ENCODE measurements at places on chromosomes 6 and 20. TPM values are rescaled to one million over a fixed set of nuclear protein-coding genes. Genes with fewer than 3 reads are reported as not detected.

GRCh38 chr6:44797746-44798145, 410.2 kb downstream of the CDC5L start:
- no peak for DNase-seq
- no peak overlapping the region for H3K27ac ChIP-seq
- H3K4me1 ChIP-seq: no peaks in the 10 kb centered on the region

DNA sequence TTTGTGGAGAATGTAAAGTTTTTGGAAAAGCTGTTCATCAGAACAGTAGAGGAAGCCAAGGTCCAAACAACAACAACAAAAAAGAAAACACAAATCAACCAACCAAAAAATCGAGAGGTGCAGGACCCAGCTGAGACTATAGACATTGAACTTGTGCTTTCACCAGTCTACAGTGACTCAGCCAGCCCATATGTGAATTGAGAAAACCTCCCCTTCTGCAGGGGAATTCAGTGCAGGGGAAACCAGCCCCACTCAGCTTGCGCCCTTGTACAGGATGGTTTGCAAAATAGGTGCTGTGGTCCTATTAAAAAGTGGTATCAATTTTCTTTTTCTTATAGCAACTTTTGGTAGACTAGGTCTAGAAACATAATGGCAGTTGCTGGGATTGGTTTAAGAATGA, 21.3 kb downstream of the MLIP start:
- no peaks in the 10 kb centered on the region for H3K27me3 ChIP-seq
- no peak for DNase-seq
- H3K4me3 ChIP-seq: no peak overlapping the region
- H3K27ac ChIP-seq: no peak overlapping the region
- no peaks in the 10 kb centered on the region for H3K36me3 ChIP-seq

Gene CAP2
- 27.6 TPM for total RNA-seq

Gene LGSN
- not detected for total RNA-seq

DNA sequence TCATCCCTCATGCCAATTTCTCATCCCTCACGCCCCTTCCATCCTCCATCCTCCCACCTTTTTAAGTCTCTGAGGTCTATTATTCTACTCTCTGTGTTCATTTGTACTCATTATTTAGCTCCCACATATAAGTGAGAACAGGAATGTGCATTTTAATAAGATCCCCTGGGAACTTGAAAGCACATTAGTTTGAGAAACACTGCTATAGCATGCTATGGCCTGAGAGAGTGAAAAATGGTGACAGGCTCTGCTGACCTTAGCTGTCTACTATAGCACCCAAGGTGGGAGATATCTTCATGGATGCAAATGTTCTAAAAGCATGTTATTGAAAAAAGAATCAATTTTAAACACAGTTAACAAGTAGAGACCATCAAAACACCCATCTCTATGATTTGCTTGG, 712.0 kb downstream of the TFAP2A start:
- no peaks in the 10 kb centered on the region for H3K27me3 ChIP-seq
- no peaks in the 10 kb centered on the region for H3K36me3 ChIP-seq
- no peak for DNase-seq
- no peak overlapping the region for H3K27ac ChIP-seq

- H3K27ac ChIP-seq: no peak overlapping the region
- no peaks in the 10 kb centered on the region for H3K4me1 ChIP-seq
- no peak overlapping the region for H3K4me3 ChIP-seq
- peak; percentile 46 for DNase-seq
Measured at GRCh38 chr6:158853072-158853879, 34.1 kb upstream of the EZR start.

DNA sequence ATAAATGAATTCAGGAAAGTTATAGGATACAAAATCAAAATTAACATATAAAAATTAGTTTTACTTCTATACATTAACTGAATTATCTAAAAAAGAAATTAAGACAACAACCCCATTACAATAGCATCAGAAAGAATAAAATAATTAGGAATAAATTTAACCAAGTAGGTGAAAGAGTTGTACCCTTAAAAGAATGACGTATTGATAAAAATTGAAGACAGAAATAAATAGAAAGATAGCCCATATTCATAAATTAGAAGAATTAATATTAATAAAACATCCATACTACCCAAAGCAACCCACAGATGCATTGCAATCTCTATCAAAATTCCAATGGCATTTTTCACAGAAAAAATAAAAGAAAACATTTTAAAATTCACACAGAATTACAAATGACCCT, 242.8 kb downstream of the MMUT start:
- H3K27me3 ChIP-seq: no peaks in the 10 kb centered on the region
- no peaks in the 10 kb centered on the region for H3K4me1 ChIP-seq
- H3K36me3 ChIP-seq: no peaks in the 10 kb centered on the region
- no peak overlapping the region for H3K4me3 ChIP-seq
- no peak overlapping the region for H3K27ac ChIP-seq

Gene KCNK17
- 0.79 TPM for total RNA-seq

GRCh38 chr6:29230666-29231065, 60.0 kb downstream of the OR2J2 start:
- H3K4me3 ChIP-seq: no peak overlapping the region
- H3K27me3 ChIP-seq: no peaks in the 10 kb centered on the region

GRCh38 chr6:35072051-35072697, 69.0 kb downstream of the TCP11 start:
- H3K4me1 ChIP-seq: no peaks in the 10 kb centered on the region
- H3K27ac ChIP-seq: no peak overlapping the region
- H3K36me3 ChIP-seq: no peaks in the 10 kb centered on the region
- no peak for DNase-seq
- H3K27me3 ChIP-seq: no peaks in the 10 kb centered on the region

Gene WFDC5
- not detected for total RNA-seq

DNA sequence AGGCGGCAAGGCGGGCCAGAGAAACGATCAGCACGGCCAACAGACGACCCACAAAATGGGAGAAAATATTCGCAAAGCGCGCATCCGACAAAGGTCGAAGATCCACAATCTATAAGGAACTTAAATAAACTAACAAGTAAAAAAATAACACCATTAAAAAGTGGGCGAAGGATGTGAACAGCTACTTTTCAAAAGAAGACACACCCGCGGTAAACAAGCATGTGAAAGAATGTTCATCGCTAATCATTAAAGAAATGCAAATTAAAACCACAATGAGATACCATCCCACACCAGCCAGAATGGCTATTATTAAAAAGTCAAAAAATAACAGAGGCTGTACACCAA, 117.8 kb upstream of the SIRPA start:
- H3K27ac ChIP-seq: peak overlapping the region; percentile 60
- no peak for DNase-seq
- no peaks in the 10 kb centered on the region for H3K27me3 ChIP-seq
- H3K4me3 ChIP-seq: no peak overlapping the region

Gene MUC21
- not detected for total RNA-seq

Gene PAK5
- not detected for total RNA-seq

Gene TMEM170B
- 2.0 TPM for total RNA-seq

DNA sequence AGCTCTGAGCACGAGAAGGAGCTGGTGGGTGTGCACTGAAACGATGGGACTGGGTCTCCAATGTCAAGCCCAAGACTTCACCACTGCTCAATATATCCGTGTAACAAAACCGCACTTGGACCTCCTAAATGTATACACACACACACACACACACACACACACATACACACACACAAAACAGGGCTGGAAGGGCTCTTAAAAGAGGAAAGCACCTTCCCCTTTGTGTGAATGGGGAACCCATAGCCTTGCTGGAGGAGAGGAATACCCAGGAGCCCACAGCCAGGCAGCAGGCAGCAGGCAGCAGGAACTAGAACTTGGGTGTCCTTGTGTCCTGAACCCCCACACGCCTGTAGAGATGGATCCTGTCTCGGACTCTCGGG, 29.8 kb downstream of the TGM2 start:
- H3K27ac ChIP-seq: peak overlapping the region; percentile 57
- H3K4me1 ChIP-seq: peaks cover 6% of the 10 kb centered on the region
- H3K4me3 ChIP-seq: no peak overlapping the region
- no peaks in the 10 kb centered on the region for H3K27me3 ChIP-seq
- no peak for DNase-seq

Gene RPS6KA2
- 34.0 TPM for total RNA-seq

Gene COL20A1
- 1.2 TPM for total RNA-seq

DNA sequence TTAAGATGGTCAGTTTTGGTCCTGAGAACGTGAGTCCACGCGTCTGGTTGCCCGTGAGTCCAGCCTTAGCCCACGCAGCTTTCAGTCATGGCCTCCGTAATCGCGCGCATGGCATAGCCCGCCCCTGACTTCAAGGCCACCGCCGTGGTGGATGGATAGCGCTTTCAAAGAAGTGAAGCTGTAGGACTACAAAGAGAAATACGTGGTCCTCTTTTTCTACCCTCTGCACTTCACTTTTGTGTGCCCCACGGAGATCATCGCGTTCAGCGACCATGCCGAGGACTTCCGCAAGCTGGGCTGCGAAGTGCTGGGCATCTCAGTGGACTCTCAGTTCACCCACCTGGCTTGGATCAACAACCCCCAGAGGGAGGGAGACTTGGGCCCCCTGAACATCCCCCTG, 142.0 kb upstream of the MCHR2 start:
- no peaks in the 10 kb centered on the region for H3K36me3 ChIP-seq
- no peaks in the 10 kb centered on the region for H3K27me3 ChIP-seq
- H3K4me1 ChIP-seq: no peaks in the 10 kb centered on the region
- no peak overlapping the region for H3K27ac ChIP-seq

- no peak overlapping the region for H3K4me3 ChIP-seq
- no peaks in the 10 kb centered on the region for H3K27me3 ChIP-seq
- no peaks in the 10 kb centered on the region for H3K4me1 ChIP-seq
Measured at GRCh38 chr6:168916576-168917211, 337.0 kb downstream of the THBS2 start.

DNA sequence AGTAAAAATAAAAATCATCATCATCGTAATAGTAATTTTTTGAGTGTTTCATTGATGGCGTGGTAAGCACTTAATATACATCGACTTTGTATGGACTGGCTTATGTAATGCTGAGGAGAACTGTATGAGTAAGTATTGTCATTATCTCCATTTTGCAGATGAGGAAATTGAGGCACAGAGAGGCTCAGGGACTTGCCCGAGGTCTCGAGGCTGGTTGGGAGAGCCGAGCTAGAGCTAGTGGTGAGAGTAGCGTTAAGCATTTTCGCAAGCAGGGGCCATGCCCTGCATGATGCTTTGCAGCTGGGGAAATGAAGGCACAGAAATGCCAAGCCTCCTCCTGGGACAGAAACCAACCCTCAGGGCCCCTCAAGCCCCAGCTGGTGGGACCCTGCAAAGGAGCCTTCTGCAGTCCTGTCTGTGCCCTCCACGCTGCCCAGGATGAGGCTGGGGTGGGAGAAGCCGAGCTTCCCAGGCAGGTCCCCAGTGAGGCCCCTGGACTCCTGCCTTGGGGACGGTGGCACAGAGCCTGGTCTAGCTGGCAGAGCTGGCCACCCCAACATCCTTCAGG, 31.1 kb upstream of the STX16 start:
- H3K4me3 ChIP-seq: no peak overlapping the region
- H3K36me3 ChIP-seq: no peaks in the 10 kb centered on the region
- H3K27me3 ChIP-seq: no peaks in the 10 kb centered on the region
- H3K4me1 ChIP-seq: no peaks in the 10 kb centered on the region
- no peak for DNase-seq

GRCh38 chr6:116369540-116369939, 1.2 kb upstream of the DSE start:
- H3K36me3 ChIP-seq: no peaks in the 10 kb centered on the region
- H3K27ac ChIP-seq: peak overlapping the region; percentile 97
- peak overlapping the region; percentile 61 for H3K4me3 ChIP-seq
- no peak for DNase-seq
- H3K4me1 ChIP-seq: no peaks in the 10 kb centered on the region

- H3K4me3 ChIP-seq: no peak overlapping the region
- no peaks in the 10 kb centered on the region for H3K36me3 ChIP-seq
- DNase-seq: no peak
- H3K4me1 ChIP-seq: no peaks in the 10 kb centered on the region
- no peak overlapping the region for H3K27ac ChIP-seq
Measured at GRCh38 chr6:108395297-108395696, 100.4 kb downstream of the AFG1L start.

Gene BTBD9
- 50.3 TPM for total RNA-seq

Gene DOK5
- not detected for total RNA-seq

Gene EYA2
- total RNA-seq: 3.8 TPM

DNA sequence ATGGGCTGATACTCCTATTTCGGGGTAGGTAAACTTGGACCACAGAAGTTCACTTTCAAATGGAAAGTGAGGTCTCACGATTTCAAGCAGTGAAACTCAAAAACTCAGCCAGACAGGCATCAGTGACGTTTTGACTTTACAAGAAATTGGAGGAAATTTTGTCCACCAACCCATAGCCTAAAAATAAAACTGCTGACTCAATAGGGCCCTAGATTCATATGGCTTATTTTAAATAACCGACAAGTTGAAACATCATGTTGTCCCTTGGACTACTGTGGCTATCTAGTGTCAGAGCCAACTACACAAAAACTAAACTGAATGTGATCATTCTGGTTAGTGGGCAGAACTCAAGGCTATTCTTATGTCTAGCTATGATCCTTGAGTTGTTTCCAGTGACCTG, 486.3 kb downstream of the GRIK2 start:
- no peak overlapping the region for H3K4me3 ChIP-seq
- H3K27me3 ChIP-seq: no peaks in the 10 kb centered on the region
- no peak for DNase-seq

Gene CNKSR3
- total RNA-seq: 29.6 TPM

- no peak for DNase-seq
- no peak overlapping the region for H3K27ac ChIP-seq
- H3K27me3 ChIP-seq: no peaks in the 10 kb centered on the region
- no peak overlapping the region for H3K4me3 ChIP-seq
Measured at GRCh38 chr6:11460001-11460668, 77.4 kb upstream of the TMEM170B start.

Gene KIF6
- 0.26 TPM for total RNA-seq

- no peak overlapping the region for H3K4me3 ChIP-seq
- H3K27me3 ChIP-seq: no peaks in the 10 kb centered on the region
- no peak for DNase-seq
- H3K4me1 ChIP-seq: no peaks in the 10 kb centered on the region
- no peak overlapping the region for H3K27ac ChIP-seq
- no peaks in the 10 kb centered on the region for H3K36me3 ChIP-seq
Measured at GRCh38 chr20:692044-692443, 16.4 kb upstream of the SCRT2 start.

DNA sequence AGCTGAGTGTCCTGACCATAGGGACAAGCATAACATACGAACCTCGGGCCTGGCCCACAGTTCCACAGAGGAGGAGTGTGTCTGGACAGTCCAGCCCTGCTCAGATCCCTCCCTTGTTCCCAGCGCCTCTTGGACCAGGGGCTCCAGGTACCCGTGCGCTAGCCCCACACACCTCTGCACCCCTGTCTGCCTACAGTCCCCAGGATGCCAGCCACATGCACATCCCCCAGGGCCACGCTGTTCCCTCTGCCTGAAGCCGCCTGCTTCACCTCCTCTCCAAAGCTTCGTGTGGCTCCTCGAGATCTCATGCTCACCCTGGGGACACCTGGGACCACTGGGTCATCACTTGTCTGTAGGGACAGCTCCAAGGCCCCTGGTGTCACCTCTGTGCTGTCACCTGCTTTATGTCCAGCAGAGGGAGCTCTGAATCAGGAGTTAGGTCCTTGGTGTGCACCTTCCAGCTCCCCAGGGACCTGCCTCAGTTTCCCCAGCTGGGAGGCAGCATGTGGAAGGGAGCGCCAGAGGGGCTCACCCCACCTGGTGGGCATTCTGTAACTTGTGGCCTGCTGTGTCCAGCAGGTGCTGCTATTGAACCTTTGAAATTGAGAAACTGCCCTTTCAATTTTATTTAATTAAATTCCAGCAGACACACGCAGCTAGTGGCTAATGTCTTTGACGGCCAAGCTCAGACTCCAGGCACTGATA, 7.3 kb upstream of the YTHDF1 start:
- no peak for DNase-seq
- H3K27me3 ChIP-seq: no peaks in the 10 kb centered on the region

Gene HLA-DOA
- 8.2 TPM for total RNA-seq

Gene IGF2R
- 36.5 TPM for total RNA-seq

Gene MANEA
- 7.4 TPM for total RNA-seq

Measured in uterus (tissue), 4 donors.